Mesothelial cell of epicardium (in vitro differentiated cells): ENCODE measurements at places on chromosomes 5 and 9.
A peak's percentile ranks its signal among the peaks of the same experiment; 100 is the strongest.

GRCh38 chr5:150624334-150625163, 15.9 kb upstream of the SYNPO start:
- no peak for DNase-seq

DNA sequence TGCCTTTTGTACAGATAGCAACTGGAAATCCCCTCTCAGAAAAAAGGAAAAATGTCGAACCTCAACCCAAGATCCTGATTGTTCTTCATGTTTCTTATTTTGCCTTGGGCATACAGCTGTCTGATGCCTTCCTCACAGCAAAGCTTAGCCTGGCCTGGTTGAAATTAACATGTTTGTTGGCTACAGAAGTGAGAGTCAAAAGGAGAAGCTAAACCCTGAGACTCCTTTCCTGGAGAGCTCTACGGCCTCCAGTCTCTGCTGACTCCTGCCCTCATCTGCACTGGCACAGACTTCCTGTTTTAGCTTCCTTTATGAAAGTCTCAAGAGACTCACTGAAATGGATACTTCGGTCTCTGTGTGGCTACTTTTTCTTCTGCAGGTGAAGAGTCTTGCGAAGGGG, 186.7 kb downstream of the PARP8 start:
- no peak for DNase-seq

DNA sequence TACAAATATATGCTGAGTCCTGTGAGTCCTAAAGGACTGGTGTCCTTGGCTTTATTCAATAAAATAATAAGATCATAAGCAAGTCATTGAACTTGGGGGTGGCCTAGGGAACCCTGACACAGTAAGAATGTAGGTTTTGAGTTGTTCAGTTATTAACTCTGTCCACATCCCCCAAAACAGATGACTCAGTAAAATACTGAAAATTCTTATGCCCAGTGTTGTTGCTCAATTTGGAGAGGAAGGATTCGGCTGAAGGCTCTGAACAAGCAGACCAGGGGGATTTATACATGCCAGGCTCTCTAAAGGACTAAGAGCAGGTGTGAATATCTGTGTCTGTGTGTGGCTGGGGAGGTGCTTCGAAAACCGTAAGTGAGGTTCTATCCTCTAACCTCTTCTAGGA, 173.7 kb downstream of the RMI1 start:
- DNase-seq = no peak

DNA sequence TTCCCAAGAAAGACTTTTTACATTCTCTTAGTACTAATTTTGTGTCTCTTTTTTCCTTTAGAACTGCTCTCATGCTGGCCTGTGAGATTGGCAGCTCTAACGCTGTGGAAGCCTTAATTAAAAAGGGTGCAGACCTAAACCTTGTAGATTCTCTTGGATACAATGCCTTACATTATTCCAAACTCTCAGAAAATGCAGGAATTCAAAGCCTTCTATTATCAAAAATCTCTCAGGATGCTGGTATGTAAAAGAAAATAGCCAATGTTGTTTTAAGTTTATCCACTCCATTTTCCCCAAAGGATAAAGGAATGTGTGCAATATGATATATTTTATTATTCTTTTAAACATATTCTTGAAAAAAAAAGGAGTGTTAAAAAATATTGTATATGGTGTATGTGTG, 27.3 kb upstream of the TTC23L start:
- no peak for DNase-seq

GRCh38 chr5:2724831-2725230, 26.6 kb downstream of the IRX2 start:
- DNase-seq = peak; percentile 35

GRCh38 chr5:14416621-14417275, 164.8 kb upstream of the OTULINL start:
- no peak for DNase-seq

- DNase-seq = no peak
Observed at GRCh38 chr5:160284291-160284873, 28.0 kb downstream of the CCNJL start.

DNA sequence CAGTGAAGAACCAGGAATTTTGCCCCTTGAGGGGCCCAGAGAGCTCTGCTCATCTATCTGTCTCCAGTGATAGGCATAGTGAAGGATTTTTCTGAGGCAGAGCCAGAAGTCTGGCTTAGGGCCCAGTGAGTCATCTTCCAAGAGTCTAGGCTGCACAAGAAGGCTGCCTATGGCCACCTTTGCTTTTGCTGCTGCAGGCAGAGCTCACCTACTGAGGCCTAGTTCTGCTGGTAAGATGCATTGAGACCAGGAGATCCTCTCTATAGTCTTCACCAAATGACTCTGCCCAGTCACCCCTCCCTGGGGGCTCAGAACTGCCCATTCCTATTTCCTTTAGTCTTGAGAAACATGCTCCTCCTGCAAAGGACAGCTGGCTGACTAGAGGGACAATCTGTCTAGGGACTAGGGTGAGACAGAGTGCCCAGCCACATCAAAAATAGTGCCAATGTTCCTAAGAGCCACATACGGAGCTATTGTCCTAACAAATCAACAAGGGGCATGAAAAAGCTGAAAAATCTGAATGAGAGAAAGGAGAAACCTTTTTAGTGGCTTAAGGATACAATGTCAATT, 40.3 kb upstream of the CDKN2AIPNL start:
- peak; percentile 62 for DNase-seq

DNA sequence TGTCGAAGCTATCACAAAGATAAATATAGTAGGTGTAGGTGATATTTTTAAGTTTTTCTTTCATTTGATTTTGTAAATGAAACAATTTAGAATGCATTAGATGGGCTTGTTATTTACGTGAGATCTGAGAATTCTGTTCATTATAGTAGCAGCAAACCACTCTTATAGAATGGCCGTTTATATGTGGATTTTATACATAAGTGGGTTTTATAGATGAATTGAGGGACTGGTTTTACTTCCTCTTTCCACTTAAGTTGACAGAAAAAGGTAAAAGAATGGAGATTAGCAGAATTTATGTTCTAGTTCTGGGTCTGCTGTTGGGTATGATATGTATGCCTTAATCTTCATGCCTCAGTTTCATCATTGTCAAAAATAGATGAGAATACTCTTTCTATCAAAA, 5.6 kb downstream of the RMI1 start:
- DNase-seq = no peak

GRCh38 chr5:115588640-115589039, 13.6 kb downstream of the TICAM2 start:
- DNase-seq = no peak

DNA sequence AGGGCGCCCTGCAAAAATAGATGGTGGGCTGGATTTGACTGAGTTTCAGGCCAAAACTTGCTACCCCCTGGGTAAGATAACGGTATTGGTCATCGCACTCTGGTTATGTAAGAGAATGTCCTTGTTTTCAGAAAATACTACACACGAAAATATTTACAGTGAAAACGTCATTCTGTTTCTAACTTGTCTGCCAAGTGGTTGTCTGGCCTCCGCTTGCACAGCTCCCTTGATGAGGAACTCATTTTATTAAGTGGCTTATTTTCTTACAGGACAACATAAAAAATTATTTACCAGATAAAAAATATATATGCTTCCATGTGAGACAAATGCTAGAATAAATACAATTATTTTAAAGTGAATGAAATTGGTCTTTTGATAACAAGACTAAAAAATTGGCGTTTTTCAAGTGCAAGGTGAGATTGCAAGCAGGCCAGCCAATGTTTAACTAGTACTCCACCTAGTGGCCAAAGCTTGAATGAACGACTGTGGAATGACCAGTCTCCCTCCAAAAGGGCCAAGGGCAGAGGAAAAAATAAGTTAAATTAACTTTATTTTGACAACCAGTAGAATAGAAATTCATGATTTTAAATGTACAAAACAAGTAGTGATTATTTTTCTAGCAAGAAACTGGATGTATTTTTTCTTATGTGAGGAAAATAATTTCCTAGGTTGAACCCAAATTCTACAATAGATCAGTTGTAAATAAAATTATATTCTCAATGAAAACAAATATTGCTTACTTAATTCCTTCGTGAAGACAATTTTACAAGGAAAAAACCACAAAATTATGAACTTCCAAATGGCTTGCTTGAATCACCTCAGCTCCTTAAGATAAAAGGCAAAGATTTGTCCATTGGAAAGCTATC, 93.2 kb downstream of the ZFAND5 start:
- no peak for DNase-seq

GRCh38 chr9:18580151-18580550, 106.2 kb downstream of the ADAMTSL1 start:
- DNase-seq = no peak

DNA sequence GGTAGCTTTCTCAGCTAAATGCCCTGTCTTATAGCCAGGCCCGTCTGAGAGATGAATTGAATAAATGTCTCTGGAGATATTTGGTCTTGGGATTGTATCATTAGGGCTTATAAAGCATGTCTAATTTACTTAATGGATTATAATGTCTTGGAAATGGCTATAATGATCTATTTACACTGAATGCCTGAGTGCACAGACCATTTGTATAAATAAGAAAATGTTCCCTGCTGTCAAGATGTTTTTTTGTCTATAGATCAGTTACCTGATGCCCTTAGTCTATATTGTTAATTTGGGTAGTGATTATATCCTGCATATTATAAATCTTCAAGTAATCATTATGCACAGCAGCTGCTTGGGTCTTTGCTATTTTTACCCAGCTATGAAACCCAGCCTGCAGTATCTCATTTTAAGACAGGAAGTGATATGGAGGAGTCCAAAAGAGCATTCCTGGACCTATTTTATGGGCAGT, 112.9 kb upstream of the ACTBL2 start:
- DNase-seq = no peak

DNA sequence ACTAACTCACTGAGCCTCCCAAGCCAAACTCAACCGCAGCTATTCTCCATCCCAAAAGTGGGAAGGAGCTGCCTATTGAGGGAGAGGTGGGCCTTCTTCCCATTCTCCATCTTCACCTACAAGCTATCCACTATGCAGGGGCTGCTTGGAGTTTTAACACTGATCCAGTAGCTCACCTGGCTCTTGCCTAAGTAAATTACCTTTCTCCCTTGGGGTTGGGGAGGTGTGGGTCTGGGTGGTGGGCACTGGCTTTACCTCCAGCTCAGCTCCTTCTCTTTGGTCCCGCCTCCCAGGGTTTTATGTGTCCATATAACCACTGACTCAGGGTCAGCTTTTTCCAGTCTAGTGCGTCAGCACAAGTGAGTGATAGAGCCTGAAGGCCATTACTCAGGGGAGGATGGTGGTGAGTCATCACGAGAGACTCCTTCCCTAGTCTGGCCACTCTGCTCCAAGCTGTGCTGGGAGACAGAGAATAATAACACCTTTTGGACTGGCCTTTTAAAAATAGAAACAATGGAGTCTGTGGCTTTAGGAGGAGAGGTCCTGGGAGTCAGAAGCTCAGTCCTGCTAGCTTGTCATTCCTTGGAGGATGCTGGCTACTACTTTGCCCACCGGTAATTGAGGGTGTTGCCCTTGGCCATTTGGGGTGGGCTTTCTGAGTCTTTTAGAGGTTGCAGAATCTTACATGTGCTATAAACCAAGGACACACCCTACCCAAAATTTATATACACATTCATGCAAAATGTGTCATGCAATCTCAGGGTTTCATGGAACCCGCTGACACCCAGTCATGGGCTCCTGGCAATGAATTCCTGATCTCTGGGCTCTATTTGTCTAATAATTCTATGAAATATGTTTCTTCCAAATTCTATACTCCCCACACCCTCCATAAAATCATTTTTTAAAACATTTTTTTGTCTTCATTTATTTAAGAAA, 35.6 kb upstream of the ATP6V1G1 start:
- no peak for DNase-seq

- no peak for DNase-seq
Observed at GRCh38 chr5:140013536-140013935, 29.6 kb downstream of the NRG2 start.

- DNase-seq = no peak
Observed at GRCh38 chr9:109022873-109023272, 9.6 kb upstream of the CTNNAL1 start.

DNA sequence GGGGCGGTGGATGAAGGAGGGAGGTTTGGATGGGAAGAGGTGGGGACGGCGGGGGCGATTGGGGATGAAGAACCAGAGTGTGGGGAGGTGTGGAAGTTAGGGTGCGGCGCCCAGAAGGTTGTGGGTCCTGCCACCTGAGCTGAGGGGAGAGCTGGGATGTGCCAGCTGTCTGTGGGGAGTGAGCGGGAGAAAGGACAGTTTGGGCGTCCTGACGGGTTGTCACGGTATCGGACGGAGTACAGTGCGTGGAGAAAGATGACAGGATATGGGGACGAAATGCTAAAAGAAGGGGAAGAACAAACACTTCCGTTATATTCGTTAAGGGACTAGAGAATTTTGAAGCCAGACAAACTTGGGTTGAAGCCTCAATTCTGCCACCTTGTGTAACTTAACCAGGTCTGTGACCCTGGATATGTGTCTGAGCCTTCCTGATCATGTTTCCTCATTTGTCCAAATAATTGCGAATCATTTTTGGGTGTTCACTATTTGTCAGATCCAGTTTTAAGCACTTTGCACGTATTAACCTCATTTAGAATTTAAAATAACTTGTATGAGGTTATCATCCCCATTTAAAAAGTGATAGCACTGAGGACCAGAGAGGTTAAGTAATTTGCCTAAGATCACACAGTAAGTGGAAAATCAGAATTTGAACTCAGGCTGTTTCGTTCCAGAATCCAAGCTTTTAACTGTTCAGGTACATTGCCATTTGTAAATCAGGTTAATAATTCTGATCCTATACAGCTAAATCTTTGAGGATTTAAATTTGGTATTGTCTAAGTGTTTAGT, 689 bp downstream of the CNTRL start:
- DNase-seq = no peak

DNA sequence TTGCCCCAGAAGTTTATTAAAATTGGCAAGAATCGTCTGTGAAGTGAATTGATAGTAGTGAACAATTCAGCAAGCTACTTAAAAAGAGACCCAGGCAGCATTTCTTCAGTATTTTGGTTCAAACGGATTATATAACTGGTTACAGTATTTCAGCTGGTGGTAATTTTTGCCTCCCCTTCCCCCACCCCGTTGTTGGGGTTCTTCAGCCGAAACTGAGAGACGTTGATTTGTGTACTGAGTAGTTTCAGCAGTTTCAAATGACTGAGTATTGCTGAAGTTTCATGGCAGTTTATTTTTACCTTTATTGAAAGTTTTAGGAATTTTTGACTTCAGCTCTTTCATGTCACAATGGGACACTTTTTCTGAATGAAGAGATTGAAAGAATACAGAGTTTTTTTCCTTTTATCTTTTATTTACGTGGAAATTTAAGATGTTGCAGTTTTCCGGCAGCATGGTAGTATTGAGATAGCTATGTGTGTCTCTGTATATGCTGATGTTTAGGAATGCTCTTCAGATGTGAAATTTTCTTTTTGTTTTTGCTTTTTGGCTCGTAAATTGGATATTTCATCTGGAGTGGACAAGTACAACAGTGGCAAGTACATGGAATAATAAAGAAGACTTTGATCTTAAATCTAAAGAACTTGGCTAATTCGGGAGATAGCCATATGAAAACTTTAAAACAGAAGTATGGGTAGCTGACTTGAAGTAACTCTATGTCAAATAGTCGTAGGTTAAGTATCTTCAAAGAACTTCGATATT, 1.9 kb downstream of the GPBP1 start:
- no peak for DNase-seq
